ENCODE measurements at places on chromosomes 2 and 18.

- no peak for DNase-seq
Observed at GRCh38 chr2:25669520-25669919, 3.9 kb downstream of the DTNB start.

- no peak for DNase-seq
Observed at GRCh38 chr18:34648269-34648985, 61.7 kb upstream of the DTNA start.

DNA sequence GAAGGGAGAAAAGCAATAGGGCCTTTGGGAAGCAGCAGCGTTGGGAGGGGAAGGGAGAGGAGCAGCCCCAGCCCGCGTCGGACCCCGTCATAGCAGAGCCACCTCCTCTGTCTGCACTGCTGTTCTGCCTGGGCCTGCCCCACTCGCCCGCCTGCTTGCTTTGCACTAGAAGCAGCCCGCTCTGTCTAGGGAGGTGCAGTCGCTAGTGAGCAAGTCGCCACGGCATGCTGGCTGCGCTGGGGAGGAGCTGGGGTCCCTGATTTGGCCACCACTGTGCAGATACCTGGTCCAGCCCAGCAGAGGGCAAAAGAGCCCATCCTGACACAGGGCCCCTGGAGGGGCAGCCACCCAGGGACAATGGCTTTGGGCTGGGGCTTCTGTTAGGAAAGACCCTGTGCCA is 8.0 kb upstream of the TMEM214 start:
- no peak for DNase-seq

DNA sequence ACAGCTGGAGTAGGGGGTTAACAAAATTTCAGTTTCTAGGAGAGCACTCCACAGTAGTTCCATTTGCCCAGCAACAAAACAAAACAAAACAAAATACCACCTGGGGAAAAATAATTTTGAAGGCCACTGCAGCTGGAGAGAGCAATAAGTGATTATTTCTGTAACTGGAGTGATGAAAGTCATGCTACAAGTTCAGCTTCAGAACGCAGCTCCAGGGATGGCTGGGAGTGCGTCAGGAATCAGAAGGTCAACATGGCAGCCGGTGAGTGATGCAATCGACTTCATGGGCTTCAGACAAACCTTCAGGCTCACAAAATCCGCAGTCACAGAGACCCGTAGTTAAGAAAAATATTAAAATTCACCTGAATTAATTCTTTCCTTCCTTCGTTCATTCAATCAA is 41.0 kb downstream of the ABHD3 start:
- no peak for DNase-seq

GRCh38 chr2:33511141-33511540 is 34.7 kb downstream of the RASGRP3 start:
- no peak for DNase-seq

DNA sequence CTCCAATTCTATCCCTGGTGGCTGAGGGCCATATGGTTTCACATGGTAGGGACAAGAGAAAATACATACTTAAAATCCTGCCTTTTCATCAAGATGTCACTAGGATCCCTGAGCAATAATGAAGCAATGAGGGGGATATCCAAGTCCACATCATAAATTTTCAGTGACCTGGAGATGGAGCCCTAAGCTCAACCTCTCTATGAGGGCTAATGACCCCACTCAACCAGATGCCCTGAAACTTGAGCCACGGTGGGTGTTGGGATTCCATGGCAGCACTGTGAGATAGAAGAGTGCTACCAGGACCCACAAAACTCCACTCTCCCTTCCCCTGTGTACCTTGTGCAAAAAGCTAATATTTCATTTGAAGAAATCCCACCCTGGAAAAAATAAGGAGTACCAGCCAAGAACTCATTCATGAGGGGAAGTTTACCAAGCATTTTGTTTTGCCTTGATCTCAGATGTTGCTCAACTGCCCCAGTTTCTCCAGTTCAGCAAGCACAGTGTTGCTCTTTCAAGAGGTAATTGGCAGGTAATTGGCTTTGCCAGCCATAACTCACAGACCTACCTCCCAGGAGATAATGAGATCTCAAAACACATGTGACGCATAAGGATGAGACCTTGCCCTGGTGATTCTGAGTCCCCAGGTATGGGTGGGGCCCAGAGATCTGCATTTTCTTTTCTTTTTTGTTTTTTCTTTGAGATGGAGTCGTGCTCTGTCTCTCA is 51.0 kb upstream of the TTC39C start:
- no peak for DNase-seq

DNA sequence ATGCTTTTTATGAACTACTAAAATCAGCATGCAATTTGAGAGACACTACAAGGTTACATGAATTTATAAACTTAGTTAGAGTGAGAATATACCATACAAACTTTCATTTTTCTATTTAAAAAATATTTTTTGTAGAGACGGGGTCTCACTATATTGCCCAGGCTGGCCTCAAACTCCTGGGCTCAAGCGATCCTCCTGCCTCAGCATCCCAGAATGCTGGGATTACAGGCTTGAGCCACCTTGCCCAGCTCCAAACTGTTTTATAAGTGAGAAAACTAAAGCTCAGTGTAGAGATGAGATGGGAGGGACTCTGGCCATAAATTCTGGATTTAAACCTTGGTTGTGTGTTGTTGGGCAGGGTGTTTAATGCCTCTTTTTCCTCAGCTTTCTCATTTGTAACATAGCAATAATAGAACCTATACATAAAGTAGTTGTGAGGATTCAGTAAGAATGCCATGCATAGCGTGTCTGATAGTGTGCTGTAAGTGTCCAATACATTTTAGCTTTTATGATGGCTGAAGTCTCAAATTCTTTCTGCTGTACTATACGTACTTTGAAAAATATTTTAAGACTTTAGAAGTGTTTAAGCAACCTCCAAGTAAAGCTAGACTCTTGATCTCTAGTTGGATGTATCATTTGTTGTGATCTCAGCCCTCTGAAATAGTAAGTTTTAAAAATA is 9.7 kb downstream of the CAB39 start:
- DNase-seq, result no peak

GRCh38 chr2:17306219-17306618 is 212.0 kb downstream of the RAD51AP2 start:
- no peak for DNase-seq

- no peak for DNase-seq
Observed at GRCh38 chr18:68897286-68897685, 99.4 kb downstream of the CCDC102B start.

GRCh38 chr2:23008440-23008839 is 376.5 kb upstream of the KLHL29 start:
- no peak for DNase-seq

DNA sequence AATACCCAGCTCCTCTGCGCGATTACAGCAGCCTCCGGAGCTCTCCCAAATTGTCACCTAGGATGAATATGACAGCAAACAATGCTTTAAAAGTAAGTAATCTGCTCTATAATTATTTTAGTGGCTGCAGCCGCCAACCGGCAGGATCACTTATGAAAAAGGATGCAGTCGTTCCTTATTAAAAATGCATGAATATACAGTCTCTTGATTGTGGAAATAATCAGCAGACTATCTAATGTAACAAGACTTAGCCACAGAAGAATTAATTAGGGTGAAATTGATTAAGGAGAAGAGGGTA is 71.8 kb upstream of the STPG4 start:
- no peak for DNase-seq

DNA sequence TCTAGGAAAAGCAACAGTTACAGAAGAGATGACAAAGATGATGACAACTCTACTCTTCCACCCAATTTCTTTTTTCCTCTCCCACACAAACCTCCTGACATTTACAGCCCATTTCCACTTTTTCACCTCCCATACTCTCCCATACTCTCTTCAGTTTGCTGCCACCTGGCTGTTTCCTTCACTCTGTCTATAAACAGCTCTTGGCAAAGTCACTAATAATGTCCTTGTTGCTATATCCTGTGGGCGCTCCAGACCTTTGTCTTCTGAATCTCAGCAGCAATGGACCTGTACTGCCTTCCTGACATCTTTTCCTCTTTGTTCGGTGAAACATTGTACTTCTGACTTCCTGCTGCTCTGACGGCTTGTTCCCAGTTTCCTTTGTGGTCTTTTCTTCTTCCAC is 60.7 kb upstream of the CAVIN2 start:
- DNase-seq, result no peak

GRCh38 chr2:180029575-180029974 is 22.5 kb upstream of the CWC22 start:
- DNase-seq, result no peak

- DNase-seq, result no peak
Observed at GRCh38 chr2:85635636-85636035, 19.6 kb downstream of the USP39 start.

DNA sequence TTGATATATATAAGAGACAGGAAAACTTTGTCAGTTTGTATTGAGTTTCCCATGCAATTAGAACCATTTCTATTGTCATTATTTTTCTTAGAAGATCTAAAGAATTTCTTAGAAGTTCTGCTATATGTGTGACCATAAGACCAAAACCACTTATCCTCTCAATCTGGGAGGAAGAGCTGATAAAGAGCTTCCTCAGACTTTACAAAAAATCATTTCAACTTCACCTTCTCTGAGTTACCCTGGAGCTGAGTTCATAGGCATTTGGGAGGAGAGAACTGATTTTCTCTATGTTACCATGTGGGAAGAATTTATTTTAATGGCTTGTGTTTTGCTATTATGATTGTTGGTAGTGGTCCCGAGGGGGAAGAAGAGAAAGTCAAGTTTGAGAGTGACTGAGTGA is 329.3 kb downstream of the GPD2 start:
- no peak for DNase-seq

- DNase-seq, result no peak
Observed at GRCh38 chr2:143300536-143300935, 171.3 kb downstream of the ARHGAP15 start.

- DNase-seq, result no peak
Observed at GRCh38 chr2:28748176-28748575, 3.5 kb upstream of the PPP1CB start.

All from effector CD4-positive, alpha-beta T cell (primary cell).